T-helper 2 cell treated with Interferon-gamma antibody and Interleukin-4, amounts not matched to agents 5 μg/mL and 100 μg/mL, for 36 hours (primary cell): ENCODE measurements at places on chromosomes 2 and 18.

- peak; percentile 64 for DNase-seq
These were observed at the start of gene TSHZ1 for GRCh38 chr18:75210274-75211001. Gene TSHZ1 (plus strand): TSS chr18:75210797. CDS start chr18:75211877, 1,080 bp downstream.

GRCh38 chr2:226802573-226802972 lies 3.0 kb upstream of the IRS1 start:
- DNase-seq = no peak

DNA sequence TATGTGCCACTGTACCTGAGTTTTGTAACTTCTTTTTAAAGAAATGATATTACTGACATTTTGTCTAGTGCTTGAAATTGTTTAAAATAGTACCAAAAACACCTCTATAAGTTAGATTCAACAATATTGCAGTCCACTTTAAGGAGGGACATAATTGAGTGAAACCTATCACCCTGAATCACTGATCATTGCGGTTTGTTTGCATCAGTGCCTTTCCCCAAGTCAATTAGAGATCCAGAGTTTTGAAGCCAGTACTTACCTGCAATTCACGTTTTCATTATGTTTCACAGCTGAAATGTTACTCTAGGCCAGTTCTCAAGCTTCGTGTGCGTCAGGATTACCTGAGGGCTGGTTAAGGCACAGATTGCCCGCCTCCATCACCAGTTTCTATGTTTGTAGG lies 26.6 kb upstream of the DLX1 start:
- no peak for DNase-seq

DNA sequence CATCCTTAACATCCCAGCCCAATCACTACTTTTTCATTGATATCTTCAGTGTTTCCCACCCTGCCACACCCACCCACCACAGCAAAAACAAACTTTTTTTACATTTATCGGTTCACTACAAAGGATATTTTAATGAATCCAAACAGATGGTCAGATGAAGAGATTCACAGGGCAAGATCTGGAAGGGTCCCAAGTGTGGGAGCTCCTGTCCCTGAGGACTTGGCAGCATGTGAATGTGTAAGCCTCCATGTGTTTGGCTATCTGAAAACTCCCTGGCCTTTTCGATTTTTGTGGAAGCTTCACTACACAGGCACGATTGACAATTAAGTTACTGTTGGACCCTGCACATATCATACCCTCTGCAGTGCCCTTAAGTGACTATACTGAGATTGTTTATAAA lies 48.1 kb upstream of the CRIM1 start:
- DNase-seq = no peak

DNA sequence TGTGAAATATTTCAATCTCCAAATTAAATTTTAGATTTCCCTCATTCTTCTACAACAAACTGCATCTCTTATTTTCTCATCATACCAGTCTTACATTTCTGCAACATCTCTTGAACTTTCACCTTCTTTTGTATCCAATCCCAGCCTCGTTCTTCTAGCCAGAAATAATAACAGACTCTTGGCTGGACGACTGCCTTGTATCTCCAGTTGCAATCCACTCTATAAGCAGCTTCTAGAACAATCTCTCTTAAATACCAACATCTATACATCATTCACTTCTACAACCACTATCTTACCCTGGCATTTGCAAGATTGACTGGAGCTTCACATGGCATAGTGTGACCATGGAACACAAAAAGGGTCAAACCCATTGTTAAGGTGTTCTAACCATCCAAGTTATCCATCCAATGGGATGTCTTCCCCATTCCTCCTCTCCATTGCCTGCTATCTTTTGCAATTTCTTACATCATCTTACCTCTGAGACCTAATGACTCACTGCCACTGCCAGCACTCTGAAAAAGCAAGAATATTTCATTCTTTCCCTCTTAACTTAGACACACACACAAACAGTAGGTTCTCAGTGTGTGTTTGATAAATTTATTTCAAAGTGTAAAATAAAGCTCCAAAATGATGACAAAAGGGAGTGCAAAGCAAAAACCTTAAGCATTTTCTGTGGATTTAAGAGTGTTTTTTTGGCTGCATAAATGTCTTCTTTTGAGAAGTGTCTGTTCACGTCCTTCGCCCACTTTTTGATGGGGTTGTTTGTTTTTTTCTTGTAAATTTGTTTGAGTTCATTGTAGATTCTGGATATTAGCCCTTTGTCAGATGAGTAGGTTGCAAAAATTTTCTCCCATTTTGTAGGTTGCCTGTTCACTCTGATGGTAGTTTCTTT lies 145.6 kb downstream of the METTL4 start:
- no peak for DNase-seq

DNA sequence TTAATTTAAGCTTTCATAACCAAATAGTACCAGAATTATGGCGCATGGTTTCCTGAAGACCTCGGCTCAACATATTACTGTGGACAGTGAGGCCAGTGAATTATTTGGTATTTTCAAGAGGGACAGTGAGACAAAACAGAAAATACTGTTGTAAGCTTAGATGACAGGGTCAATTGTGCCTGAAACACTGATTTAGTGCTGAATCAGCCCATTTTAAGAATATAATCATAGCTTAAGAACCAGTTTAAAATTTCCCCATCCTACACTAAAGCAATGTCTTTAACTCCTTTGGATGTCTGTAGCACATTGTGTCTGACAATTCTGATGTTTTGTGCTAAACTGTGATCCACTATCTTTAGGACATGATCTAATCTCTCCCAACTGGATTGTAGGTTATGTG lies 4.6 kb downstream of the ITGA6 start:
- DNase-seq = no peak

GRCh38 chr2:174675615-174676014 lies 78.0 kb upstream of the WIPF1 start:
- DNase-seq = no peak

DNA sequence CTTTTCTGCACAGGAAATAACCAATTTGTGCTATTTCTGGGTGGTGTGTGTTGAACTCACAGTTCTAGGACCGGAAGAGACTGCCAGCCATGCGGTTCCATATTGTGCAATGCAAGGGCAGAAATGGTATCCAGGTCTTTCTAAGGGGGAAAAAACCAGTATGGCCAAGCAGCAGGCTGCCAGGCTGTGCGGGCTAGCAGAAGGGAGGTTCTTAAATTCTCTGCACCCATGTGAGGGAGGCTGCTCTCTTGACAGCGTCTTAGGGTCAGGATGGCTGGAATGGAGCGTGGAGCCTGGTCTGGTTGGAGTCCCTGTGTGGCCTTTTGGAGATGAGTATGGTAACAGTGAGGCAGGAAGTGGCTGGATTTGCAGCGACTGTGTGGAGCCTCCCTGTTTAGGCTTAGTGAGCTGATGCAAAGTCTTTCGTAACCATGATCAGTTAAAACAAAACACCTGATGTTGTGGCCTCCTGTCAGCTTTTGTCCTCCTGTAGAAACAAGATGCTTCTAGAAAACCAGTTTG lies 52.6 kb downstream of the NCK2 start:
- DNase-seq = peak; percentile 46
